ENCODE measurements at places on chromosomes 12 and 14.

GRCh38 chr12:48961801-48962200, 4.5 kb upstream of the ARF3 start:
- DNase-seq: no peak

- no peak for DNase-seq
Measured at GRCh38 chr14:69606258-69607184, 4.9 kb upstream of the SUSD6 start.

- no peak for DNase-seq
Measured at GRCh38 chr12:91327889-91328288, 145.3 kb upstream of the DCN start.

DNA sequence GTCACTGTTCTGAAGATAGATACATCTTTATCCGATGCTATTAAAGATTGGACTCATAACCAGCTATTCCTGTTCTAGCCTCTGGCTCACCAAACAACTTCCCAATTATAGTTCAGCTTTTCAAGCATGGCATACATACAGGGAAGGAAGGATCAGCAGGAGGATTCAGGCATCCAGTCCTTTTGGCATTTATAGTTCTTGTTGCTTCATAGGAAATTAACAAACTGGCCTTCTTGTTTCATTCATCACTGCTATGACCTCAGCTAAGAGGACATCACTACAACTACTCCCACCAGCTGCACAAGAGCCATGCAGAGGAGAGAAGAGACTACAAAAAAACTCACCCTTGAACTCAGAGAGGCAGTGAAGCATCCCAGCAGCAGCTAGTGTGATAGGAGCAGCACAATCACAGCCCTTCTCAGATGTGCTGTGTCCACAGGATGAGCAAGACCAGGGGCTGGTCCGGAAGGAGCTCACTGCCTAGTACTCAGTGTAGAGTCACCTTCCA, 100.5 kb downstream of the SPTSSA start:
- no peak for DNase-seq

DNA sequence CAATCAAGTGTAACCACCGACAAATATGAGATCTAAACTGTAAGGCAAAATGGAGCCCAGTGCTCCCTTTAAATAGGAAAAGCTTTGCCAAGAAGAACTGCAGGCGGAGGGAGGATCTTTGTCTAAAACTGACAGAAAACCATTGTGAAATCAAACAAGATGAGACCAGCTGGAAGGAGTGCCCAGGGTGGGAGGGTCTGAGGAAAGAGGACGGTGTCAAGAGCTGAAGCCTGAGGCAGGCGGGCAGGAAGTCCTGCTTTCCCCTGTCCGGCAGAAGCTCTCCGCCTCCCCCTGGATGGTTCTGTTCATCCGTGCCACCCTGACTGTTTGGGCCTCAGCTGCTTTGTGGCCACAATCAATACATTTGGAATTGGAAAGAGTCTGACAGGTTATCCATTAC, 37.5 kb downstream of the CDC42BPB start:
- no peak for DNase-seq

- no peak for DNase-seq
Measured at GRCh38 chr14:96299441-96299840, 43.4 kb downstream of the BDKRB1 start.

GRCh38 chr12:132154941-132155770, 10.9 kb downstream of the NOC4L start:
- no peak for DNase-seq

DNA sequence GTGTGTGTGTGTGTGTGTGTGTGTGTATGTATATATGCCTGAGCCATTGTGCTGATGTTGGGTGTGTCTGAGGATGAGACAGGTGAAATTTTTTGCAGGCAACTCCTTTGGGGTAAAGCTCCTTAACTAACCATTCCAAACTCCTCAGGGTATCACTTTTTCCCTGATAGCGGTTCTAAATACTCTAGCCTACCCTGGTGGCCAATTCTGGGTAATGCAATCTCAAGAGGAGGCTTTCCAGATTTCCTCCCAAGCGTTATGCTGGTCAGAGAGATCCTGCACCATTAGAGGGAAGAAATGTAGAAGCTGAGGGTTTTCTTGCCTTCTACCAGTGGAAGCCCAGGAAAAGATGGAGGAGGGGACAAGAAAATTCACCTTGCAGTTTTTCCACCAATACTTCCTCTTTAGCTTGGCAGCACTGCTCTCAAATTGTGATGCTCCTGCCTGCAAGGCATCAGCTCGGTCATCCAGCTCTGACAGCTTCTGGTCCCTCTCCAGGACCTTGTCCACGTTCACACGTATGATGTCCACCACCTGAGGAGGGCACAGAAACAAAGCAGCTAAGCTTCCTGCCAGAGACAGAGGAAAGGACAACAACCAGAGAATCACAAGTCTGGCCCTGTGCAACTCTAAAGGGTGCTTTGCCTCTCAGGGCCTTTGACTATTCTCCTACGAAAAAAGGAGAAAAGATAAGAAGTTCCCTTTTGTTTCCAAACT, 4.9 kb downstream of the VAMP1 start:
- DNase-seq: no peak

DNA sequence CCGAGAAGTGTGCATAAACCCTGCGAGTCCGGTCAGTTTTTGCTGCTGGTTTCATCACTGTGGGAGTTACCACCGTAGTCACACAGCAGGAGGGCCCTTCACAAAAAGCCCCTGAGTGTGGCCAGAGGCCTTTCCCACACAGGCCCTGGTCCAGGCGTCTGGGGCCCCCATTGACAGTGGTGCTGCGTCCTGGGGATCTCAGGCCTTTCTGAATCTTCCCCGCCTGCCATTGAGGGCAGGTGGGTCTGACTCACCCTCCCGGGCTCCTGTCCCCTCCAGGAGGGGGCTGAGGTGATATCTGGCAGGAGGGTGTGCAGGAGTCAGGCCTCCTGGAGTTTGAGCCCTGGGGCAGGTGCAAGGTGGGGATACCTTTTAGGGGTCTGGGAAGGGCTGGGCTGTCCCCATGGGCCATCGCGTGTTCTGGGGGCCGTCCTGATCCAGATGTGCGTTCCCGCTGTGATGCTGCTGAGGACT, 358.5 kb downstream of the TMEM121 start:
- DNase-seq: no peak

- no peak for DNase-seq
Measured at GRCh38 chr14:89720076-89720687, 234.3 kb downstream of the EFCAB11 start.

- no peak for DNase-seq
Measured at GRCh38 chr12:114669401-114670290, 14.3 kb downstream of the TBX3 start.

GRCh38 chr14:92484132-92484823, 29.3 kb upstream of the RIN3 start:
- DNase-seq: no peak

GRCh38 chr12:132261328-132262138, 67.9 kb downstream of the GALNT9 start:
- DNase-seq: no peak

DNA sequence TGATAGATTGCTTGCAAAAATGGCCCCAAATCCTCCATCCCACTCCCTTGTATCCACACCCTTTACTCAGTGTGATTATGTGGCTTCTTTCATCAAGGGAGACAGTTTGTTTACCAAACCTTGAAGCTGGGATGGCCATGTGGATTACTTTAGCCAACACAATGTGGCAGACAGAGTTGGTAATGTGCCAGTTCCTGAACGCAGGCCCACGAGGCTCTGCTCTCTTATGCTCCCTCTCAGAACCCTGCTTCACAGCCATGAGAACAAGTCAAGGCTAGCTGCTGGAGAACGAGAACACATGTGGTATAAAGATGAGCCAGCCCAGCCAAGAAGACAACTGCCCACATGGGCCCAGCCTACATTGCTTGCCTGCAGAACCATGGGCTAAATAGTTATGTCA, 162.3 kb downstream of the NDUFA12 start:
- DNase-seq: no peak

GRCh38 chr12:123621101-123621500, 12.4 kb downstream of the EIF2B1 start:
- no peak for DNase-seq

DNA sequence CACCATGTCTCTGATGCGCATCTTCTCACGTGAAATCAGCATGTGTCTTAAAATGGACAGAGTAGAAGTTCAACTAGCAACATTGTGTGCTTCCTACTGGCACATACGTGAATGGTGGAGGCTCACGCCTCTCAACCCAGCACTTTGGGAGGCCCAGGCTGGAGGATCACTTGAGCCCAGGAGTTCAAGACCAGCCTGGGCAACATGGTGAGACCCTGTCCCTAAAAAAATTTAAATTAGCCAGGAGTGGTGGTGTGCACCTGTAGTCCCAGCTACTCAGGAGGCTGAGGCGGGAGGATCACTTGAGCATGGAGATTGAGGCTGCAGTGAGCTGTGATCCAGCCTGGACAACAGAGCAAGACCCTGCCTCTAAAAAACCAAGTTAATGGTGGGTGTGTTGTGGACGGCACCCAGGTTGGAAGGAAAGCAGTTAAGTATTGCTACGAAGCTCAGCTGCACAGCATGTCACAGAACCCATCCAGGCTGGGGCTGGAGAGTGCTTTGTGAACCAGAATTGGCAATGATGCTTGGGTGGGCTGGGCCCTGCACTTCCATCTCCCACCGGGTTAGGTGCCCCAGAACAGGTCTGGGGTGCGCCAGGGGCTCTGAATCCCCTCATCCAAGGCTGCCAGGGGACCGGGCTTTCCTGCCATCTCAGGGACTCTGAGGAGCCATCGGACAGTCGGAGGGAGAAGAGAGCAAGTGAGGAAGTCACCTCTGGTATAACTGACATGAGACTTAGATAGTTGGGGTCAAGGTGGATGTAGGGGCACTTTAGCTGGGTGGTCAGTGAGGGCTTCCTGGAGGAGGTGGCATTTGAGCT, 33.0 kb upstream of the ULK1 start:
- DNase-seq: no peak

- no peak for DNase-seq
Measured at GRCh38 chr14:48748151-48748675, 838.0 kb downstream of the RPS29 start.

DNA sequence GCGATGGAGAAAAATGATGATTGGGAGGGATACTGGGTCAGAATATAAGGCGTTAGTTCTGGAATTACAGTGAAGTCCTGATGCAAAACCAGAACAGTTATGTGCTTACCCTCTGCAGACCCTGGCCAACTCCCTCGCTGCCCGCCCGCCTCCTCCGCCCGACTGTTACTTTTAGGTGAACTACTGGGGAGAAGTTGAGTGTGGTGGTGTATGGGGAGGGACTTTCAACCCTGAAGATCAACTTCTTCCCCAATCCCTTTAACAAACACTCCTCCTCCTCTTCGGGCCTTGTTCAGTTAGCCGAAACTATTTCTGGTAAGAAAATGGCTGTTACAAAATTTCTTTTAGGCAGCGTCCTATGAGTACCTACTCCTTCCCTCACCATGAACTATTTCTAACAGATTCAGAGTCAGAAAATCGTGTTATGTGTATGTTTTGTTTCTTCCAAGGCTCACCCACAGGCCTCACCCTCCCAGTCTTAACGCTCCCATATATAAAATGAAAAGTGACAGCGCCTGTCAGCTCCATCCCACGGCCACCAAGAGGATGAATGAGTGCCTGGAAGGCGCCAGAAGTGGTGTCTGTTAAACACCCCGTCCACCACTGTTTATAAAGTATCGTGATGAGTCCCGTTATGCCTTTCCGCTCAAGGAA, 1.3 kb downstream of the FBXO33 start:
- no peak for DNase-seq

- no peak for DNase-seq
Measured at GRCh38 chr12:58139894-58140293, 198.5 kb downstream of the ATP23 start.

GRCh38 chr14:69358233-69358963, 39.7 kb downstream of the ERH start:
- no peak for DNase-seq
